Mammary epithelial cell (primary cell): ENCODE measurements at places on chromosomes 12 and 14.

- peak; percentile 5 for DNase-seq
Measured at GRCh38 chr12:13734584-13735152, 246.7 kb downstream of the GRIN2B start.

GRCh38 chr12:3040026-3040656, 37.0 kb upstream of the TSPAN9 start:
- no peak for DNase-seq

- no peak for DNase-seq
Measured at GRCh38 chr12:20439626-20440025, 71.3 kb downstream of the PDE3A start.

- DNase-seq: no peak
Measured at GRCh38 chr12:22431693-22432251, 97.3 kb upstream of the ST8SIA1 start.

DNA sequence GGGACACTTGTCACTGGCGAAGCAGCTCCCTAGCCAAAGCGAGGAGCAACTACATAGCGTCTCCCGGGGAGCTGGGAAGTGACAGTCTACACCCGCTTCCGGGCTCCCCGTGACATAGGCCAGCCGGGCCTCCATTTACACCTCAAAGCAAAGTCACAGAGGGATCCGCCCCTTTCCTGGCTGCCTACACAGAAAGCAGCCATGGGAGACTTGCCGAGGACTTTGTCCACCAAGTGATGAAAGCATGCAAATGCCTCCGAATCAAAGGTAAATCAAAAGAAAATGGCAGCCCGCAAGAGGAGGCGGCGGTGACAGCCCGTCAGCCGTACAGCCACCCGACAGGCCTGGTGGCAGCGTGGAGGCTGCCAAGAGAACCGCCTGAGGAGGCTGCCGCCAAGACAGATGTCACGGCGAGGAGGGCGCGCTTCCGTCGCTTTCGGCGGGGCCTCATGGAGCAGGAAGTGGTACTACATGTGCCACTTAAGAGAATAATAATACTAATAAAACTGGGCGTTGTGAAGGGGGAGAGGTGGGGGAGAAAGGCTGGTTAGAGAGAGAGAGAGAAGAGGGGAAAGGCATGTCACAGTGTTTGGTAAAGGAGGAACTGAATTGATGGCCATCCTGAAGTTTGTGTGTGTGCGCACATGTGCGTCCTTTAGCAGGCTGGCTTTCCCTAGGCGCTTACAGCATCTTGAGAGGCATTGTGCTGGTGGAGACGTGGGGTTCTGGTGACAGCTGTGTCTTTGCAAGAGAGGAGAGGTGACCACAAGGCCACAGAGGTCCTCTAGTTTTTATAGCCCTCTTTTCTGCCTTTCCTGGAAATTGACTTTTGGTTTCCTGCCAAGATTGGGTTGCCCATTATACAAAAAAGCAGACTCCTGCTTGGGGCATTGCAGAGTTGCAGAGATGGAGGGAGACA, 661.7 kb downstream of the VRK1 start:
- no peak for DNase-seq

DNA sequence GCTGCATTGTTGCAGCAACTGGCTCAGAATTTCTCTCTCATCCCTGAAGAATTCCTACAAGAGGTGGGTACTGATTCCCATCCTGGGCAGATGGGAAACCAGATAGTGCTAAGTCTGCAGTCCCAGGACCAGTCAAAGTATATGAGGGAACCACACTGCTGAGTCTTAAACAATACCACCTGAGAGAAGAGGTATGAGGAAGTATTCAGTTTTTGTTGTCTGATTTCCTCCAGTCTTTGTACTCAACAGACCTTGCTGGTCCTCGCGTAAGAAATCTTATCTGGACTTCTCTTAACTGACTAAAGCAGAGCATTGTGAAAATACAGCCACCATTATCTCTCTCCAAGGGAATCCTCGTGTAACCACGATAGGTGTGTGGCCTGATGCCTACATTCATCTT, 3.6 kb upstream of the EDDM3A start:
- no peak for DNase-seq

DNA sequence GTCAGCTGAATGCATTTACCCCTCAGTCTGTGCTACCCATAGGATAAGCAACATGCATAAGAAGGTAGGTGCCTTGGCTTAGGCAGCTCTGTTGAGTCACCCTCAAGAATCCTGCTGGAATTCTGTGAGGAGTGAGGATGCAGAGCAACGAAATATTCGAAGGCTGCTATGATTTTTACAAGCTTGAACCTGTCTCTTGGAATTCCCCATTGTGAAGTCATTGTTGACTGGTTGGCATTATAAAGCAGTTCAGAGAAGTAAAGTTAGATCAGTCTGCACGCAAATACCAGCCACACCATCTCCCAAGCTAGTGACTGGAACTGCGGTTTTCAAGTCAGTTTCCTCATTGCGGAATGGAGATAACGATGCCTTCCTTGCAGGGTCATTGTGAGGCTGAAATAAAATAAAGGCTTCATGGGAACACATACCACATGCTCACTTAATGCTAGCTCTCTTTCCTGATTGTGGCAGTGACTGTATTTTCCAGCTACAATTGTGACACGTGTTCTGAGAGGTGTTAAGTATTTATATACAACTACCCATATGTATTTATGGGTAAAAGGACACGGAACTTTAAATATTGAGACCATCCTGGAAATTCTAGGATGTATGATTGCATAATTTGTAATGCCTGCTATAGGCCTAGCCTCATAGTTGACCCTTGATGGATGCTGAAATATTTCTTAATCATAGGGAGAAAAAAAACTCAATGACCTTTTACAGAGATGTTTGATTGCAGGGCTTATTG, 96.7 kb downstream of the ETV6 start:
- DNase-seq: peak; percentile 99

- no peak for DNase-seq
Measured at GRCh38 chr12:96233168-96233567, 39.0 kb downstream of the ELK3 start.

DNA sequence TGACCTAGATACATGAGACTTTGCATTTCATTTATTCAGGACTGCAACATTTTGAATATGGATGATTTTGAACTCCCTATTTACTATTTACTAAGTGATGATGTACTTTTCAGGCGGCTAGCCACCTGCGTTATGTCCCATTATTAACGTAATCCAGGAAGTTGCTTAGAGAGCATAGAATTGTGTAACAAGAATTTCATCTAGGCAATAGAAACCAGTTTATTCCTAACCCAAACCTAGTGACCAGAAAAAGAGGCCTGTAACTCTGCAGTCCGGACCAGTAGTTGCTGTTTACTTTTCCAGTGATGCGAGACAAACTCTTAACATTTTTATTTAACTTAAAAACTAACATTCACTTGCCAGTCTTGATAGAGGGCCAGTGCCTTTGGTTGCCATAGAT, 12.3 kb downstream of the NUDT4 start:
- DNase-seq: no peak

- DNase-seq: no peak
Measured at GRCh38 chr14:100330388-100330931, 7.3 kb downstream of the SLC25A47 start.

DNA sequence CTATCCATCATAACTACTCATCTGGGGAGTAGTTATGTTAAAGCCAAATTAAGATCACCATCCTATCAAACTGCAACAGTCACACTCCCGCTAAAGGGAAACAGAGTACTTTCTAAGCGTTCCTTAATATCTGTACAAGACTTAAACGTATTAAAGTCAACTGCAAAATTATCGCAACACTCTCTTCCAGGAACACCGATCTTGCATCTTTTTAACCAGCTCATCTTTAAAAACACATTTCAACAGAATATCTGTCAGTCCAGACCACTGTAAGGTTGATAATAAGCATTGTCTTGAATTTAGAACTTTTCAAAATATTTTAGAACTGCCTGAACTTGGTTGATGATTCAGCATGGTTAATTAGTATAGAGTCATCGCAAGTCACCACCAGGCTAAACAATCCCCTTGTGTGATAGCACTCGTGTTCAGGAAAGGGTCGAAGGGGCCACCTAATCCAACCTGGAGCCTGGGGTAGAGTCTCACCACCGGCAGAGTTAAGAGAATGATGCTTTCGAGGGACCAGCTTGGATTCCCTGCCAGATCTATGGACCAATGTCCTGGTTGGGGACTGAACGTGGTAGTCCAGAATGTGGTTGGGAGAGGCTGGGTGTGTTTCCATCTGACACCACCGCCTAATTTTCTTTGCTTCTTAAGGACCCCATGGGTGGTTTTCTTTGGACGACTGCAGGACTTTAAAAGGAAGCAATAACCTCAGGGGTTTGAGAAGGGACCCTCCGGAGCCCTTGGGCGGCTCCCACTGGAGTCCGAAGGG, 890 bp downstream of the SPTLC2 start:
- DNase-seq: peak; percentile 64

- no peak for DNase-seq
Measured at GRCh38 chr14:83533734-83534133, 1996.2 kb upstream of the FLRT2 start.
